SW480 (cell line): ENCODE measurements at places on chromosomes 1 and 21.

DNA sequence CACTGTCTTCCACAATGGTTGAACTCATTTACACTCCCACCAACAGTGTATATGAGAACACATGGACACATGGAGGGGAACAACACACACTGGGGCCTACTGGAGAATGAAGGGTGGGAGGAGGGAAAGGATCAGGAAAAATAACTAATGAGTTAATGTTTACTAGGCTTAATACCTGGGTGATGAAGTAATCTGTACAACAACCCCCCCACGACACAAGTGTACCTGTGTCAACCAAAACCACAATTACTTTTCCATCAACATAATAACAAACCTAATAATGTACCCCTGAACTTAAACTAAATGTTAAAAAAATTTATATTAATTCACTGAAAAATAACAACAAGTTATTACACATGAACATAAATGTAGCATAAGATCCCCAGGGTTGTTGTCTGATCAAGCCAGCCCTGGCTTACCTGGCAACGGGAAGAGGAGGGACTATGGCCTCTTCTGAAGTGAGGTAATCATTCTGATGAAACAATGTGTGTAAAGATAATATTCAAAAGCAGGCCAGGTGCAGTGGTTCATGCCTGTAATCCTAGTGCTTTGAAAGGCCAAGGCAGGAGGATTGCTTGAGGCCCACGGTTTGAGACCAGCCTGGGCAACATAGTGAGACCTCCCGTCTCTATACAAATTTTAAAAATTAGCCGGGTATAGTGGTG lies 40.8 kb upstream of the HEATR1 start:
- DNase-seq = peak; percentile 7

- DNase-seq = no peak
Measured at GRCh38 chr1:101728029-101728428, 268.7 kb downstream of the OLFM3 start.

- no peak for DNase-seq
Measured at GRCh38 chr1:98929437-98929836, 75.2 kb downstream of the PLPPR5 start.

DNA sequence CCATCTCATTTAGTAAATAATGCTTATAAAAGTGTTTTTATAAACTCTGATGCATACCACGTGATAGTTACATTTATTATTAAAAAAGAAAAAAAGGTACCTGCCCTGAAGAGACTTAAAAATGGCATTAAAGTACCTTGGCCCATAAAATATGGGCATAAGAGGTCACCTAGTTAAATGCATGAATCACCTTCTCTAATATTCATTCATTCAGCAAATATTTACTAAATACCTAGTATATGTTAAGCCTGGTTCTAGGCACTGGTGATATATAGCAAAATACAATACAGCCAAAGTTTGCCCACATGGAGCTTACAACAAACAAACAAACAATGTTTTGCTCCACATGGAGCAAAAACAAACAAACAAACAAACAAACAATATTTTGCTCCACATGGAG lies 87.0 kb downstream of the SCMH1 start:
- no peak for DNase-seq

DNA sequence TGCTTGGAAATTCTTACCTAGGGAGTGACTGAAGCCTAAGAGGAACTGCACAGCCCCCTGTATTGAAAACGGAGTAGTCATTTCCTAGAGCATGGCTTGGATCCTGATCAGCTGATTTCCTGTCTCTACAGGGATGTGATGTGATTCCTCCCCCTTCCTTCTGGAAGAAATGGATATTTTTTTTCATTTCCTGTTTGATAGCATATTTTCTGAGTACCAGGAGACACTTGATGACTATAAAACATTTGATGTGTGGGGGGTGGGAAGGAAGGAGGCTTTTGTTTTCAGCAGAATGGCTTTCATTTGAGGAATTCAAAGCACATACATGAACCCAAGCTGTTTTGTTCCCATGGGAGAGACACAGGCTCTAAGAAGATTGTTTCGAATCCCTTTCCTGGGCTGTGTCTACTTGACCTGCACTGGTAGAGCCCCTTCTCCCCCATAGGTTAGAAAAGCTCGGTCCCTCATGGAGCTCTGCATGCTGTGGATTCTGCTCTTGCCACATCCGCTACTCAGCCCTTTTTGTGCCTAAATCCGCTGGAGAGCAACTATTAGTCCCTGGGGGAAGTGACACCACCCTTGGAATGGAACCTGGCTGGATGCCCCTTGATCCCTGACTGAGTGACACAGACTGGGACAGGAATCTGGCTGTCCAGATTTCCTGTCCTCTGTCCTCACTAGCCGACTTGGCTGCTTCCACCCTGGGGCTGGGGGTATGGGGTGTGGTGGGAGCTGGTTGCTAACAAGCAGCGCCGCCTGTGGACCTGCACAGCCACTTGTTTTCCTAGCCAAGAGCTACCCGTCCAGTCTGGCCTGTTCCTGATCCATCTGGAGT lies 71.8 kb upstream of the MACF1 start:
- DNase-seq = no peak

- DNase-seq = no peak
Measured at GRCh38 chr1:114620419-114620818, 39.0 kb upstream of the BCAS2 start.

GRCh38 chr1:101188331-101188730 lies 48.5 kb upstream of the S1PR1 start:
- DNase-seq = no peak
